ENCODE measurements at places on chromosomes 3 and 15. TPM values are rescaled to one million over a fixed set of nuclear protein-coding genes. Genes with fewer than 3 reads are reported as not detected.

The NEK11 gene
- polyA plus RNA-seq = 2.3 TPM

The PPP2R3A gene
- 0.35 TPM for polyA plus RNA-seq

The TMEM108 gene
- not detected for polyA plus RNA-seq

GRCh38 chr15:63938486-63939061 is 104.8 kb upstream of the HERC1 start:
- no peak for DNase-seq

DNA sequence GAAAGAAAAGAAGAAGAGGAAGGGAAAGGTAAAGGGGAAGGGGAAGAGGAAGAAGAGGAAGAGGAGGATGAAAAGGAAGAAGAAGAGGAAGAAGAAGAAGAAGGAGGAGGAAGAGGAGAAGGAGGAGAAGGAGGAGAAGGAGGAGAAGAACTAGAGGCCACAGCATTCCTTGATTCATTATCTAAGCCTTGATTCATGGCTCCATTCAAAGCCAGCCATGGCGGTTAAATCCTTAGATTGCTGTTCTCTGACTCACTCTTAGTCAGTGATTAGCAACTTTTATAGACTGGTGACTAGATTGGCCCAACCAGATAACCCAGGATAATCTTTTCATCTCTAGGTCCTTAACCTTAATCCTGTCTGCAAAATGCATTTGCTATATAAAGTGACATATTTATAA is 47.6 kb downstream of the OSTN start:
- DNase-seq = no peak

- DNase-seq = no peak
These were observed 199.4 kb upstream of the UBE2E2 start for GRCh38 chr3:23003733-23004046.
